Psoas muscle (tissue), 8 donors: ENCODE measurements at places on chromosomes 3 and 15. TPM values are rescaled to one million over a fixed set of nuclear protein-coding genes. Genes with fewer than 3 reads are reported as not detected.

WWTR1 gene
- polyA plus RNA-seq: 53.5 TPM

HYAL1 gene
- 9.5 TPM for polyA plus RNA-seq

HOMER2 gene
- 36.7 TPM for polyA plus RNA-seq

TLR9 gene
- polyA plus RNA-seq: 0.04 TPM

LSM3 gene
- polyA plus RNA-seq: 17.7 TPM

NAA80 gene
- 6.8 TPM for polyA plus RNA-seq

RLBP1 gene
- 0.03 TPM for polyA plus RNA-seq

TGM5 gene
- 0.06 TPM for polyA plus RNA-seq

TRH gene
- polyA plus RNA-seq: not detected

GALNT15 gene
- polyA plus RNA-seq: 16.2 TPM

- no peak for DNase-seq
- no peaks in the 10 kb centered on the region for H3K27me3 ChIP-seq
- no peaks in the 10 kb centered on the region for H3K36me3 ChIP-seq
- no peak overlapping the region for H3K27ac ChIP-seq
Measured at GRCh38 chr15:24008476-24008875, 321.4 kb upstream of the NDN start.

DNA sequence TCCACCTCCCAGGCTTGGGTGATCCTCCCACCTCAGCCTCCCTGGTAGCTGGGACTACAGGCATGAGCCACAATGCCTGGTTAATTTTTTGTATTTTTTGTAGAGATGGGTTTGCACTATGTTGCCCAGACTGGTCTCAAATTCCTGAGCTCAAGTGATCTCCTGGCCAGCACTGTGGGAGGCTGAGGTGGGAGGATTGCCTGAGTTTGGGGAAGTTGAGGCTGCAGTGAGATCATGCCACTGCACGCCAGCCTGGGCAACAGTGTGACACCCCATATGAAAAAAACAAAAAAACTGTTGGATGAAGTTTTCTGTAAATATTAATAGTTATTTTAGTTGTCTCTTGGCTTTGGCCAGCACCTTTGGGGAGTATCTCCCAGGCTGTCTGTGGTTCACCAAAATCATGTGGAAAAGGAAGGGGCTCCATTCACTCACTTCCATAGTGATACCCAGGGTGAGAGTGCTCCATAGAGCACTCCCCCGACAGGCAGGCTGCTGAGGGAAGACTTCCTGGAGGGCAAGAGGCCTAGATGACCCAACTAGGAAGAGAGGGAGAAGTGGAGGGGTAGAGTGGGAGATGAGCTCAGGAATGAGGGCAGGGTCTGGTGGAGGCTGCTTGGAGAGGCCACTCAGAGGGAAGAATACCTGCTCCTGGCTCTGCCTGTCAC, 47.1 kb downstream of the CDC25A start:
- no peaks in the 10 kb centered on the region for H3K27me3 ChIP-seq
- no peak overlapping the region for H3K27ac ChIP-seq
- no peak overlapping the region for H3K4me3 ChIP-seq
- H3K36me3 ChIP-seq: no peaks in the 10 kb centered on the region
- H3K4me1 ChIP-seq: no peaks in the 10 kb centered on the region
- DNase-seq: no peak

DNA sequence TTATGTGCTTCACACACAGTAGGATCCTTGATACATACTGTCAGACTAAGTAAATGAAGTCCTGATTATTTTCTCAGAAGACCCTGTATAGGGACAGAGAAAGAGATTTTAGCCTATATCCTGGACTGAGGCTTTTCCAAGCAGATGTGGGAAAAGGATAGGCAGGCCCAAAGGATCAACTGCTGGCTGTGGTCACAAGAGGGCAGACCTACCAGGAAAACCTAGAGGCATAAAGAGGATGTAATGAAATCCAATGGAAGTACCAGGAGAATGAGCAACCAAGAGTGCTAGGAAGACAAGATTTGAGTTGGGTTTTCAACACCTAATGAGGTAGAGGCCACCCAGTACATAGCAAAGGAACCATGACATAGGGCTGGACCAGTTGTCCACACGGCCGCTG, 23.1 kb downstream of the DCLK3 start:
- H3K36me3 ChIP-seq: no peaks in the 10 kb centered on the region
- no peak for DNase-seq
- H3K27ac ChIP-seq: no peak overlapping the region
- H3K4me1 ChIP-seq: no peaks in the 10 kb centered on the region

- no peak for DNase-seq
- no peaks in the 10 kb centered on the region for H3K36me3 ChIP-seq
- peaks cover 6% of the 10 kb centered on the region for H3K4me1 ChIP-seq
- no peaks in the 10 kb centered on the region for H3K27me3 ChIP-seq
- H3K4me3 ChIP-seq: no peak overlapping the region
- H3K27ac ChIP-seq: no peak overlapping the region
Measured at GRCh38 chr15:55322467-55322866, 3.4 kb downstream of the PIGB start.

- no peak overlapping the region for H3K27ac ChIP-seq
- no peak overlapping the region for H3K4me3 ChIP-seq
- peaks cover 5% of the 10 kb centered on the region for H3K4me1 ChIP-seq
- H3K27me3 ChIP-seq: no peaks in the 10 kb centered on the region
Measured at GRCh38 chr15:75655931-75656330, 8.2 kb downstream of the SNX33 start.

DNA sequence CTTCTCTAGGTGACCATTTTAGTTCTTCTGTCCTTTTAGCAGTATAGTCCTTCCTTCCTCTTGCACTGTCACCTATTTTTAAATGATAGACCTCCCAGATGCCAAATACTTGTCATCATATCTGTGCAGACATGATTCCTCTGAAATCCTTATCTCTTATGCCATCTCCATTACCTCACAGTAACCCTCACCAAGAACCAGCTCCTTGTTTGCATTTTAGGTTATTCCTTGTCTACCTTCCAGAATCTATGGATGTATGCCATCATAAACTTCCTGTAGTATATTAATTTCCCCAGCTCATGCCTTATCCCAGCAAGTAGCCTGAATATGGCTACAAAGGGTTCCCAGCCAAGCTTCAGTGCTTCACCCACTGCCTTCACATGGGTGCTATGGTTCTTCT, 1347.2 kb downstream of the ROBO1 start:
- no peaks in the 10 kb centered on the region for H3K27me3 ChIP-seq
- no peak for DNase-seq
- no peak overlapping the region for H3K4me3 ChIP-seq
- no peaks in the 10 kb centered on the region for H3K36me3 ChIP-seq
- H3K27ac ChIP-seq: no peak overlapping the region

- no peaks in the 10 kb centered on the region for H3K36me3 ChIP-seq
- DNase-seq: no peak
- H3K4me3 ChIP-seq: no peak overlapping the region
Measured at GRCh38 chr3:121988146-121988545, 33.9 kb downstream of the ILDR1 start.

DNA sequence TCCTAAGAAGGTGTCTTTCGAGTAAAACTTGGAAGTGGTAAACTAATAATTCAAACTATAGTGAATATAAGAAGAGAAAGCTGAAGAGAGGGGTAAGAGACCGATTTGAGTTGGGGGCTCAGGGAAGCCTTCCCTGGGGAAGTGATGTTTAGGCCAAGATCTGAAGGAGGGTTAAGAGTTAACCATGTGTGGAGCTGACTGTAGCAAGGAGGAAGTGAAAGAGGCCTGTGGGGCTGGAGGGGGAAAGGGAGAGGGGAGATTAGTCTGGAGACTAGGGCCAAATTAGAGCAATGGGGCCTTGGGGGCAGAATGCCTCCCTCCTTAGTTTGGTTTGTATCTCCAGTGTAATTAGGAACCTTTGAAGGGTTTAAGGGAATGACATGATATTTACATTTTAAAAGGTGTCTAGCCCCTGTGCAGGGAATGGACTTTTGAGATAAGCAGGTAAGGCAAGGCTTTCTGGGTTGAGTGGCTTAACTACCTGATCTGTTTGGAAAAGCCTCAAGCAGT, 2.2 kb downstream of the ZNF592 start:
- no peaks in the 10 kb centered on the region for H3K27me3 ChIP-seq
- H3K4me3 ChIP-seq: peak overlapping the region; percentile 92
- peak overlapping the region; percentile 99 for H3K27ac ChIP-seq
- H3K4me1 ChIP-seq: peaks cover 74% of the 10 kb centered on the region
- no peaks in the 10 kb centered on the region for H3K36me3 ChIP-seq

- no peak overlapping the region for H3K4me3 ChIP-seq
- no peaks in the 10 kb centered on the region for H3K27me3 ChIP-seq
- H3K36me3 ChIP-seq: no peaks in the 10 kb centered on the region
- no peak for DNase-seq
- no peaks in the 10 kb centered on the region for H3K4me1 ChIP-seq
- H3K27ac ChIP-seq: no peak overlapping the region
Measured at GRCh38 chr15:24607636-24608035, 67.9 kb upstream of the NPAP1 start.

DNA sequence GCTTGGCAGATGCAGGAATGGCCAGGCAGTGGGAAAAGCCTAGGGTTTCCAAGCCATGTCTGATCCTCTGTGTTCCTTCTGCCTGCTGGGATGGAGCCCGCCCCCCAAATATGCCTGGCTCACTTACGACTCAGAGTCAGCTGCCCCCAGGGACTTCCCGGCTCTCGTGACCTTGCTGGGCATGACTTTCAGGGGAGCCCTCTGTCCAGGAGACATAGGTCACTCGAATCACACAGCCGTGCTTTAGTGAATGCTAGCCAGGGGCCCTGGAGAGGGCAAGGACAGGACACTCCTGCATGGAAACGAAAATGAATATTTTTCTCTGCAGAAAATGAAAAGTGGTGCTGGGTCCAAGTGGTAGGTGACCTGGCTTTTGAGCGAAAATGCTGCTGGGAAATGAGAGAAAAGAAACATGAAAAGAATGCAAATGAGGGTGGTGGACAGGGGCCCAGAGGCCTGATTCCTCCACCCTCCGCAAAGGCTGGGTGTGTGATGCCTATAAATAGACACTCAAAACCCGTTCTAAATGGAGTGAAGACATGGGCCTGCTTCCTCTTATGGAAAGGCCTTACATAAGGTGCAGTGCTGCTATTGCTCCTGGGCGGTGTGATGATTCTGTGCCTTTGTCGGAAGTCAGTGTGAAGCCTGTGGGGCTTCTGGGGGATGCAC, 107.4 kb downstream of the APBA2 start:
- no peak overlapping the region for H3K4me3 ChIP-seq
- H3K4me1 ChIP-seq: no peaks in the 10 kb centered on the region

DNA sequence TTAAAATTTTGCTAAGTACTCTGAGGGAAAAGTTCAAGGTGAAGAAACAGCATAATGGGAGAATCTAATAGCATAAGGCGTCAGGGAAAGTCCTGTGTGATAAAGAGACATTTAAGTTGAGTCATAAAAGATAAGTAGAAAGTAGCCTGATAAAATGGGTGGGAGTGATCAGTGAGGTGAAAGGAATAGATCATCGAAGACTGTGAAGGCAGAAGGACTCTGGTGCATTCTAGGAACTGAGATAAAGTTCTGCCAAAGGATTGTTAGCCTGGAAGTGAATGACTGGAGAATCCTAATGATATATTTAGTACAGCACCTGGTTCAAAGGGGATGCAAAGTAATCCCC, 149.9 kb downstream of the CFAP20DC start:
- no peak overlapping the region for H3K4me3 ChIP-seq
- H3K36me3 ChIP-seq: no peaks in the 10 kb centered on the region
- H3K27ac ChIP-seq: no peak overlapping the region
- H3K4me1 ChIP-seq: no peaks in the 10 kb centered on the region

GRCh38 chr15:94701281-94701985, 470.1 kb downstream of the MCTP2 start:
- DNase-seq: no peak
- no peaks in the 10 kb centered on the region for H3K27me3 ChIP-seq
- H3K36me3 ChIP-seq: no peaks in the 10 kb centered on the region
- no peak overlapping the region for H3K27ac ChIP-seq

DNA sequence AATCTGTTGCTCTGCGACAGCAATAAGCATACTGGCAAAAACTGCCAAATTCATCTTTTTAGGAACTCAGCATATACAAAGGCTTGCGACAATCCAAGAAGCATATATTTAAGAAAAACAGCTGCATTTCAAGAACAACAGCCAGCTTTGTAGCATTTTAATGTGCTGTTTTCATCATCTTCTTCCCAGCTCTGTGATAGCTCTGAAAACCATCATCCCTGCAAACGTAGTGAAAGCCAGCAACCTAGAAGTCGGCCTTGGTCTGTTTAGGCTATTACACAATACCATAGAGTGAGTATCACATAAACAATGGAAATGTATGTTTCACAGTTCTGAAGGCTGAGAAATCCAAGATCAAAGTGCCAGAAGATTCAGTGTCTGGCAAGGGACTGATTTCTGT, 187.5 kb downstream of the NAALADL2 start:
- no peak overlapping the region for H3K27ac ChIP-seq
- H3K27me3 ChIP-seq: no peaks in the 10 kb centered on the region
- H3K4me3 ChIP-seq: no peak overlapping the region
- no peak for DNase-seq
- no peaks in the 10 kb centered on the region for H3K4me1 ChIP-seq

DNA sequence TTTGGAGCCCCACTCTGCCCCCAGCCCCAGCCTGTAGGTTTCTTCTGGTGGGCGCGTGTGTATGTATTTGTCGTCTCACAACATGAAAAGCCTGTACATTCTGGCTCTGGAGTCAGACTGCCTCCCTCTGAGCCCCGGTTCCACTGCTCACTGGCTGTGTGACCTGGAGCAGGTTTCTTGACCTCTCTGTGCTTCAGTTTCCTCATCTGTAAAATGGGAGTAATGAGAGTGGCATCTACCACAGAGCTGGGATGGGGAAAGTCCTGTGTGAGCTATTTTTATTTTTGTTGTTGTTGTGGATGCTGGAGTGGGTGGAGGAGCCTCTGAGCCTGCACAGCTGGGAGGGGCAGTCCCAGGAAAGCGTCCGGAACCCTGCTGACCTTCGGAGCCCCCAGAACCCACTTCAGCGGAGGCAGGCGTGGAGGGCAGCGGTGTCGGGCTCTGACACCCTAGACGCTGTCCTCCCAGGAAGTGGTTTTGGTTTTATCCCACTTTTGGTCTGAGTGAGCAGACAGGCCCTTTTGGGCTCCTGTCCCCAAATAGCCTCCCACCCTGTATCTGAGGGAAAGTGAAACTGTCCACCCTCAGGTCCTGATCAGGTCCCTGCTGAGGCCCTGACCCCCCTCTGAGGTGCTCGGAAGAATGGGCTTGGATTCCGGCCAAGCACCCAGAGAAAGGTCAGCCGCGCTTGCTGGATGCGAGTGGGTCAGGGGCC, 103.5 kb downstream of the CHSY1 start:
- no peaks in the 10 kb centered on the region for H3K27me3 ChIP-seq
- no peaks in the 10 kb centered on the region for H3K36me3 ChIP-seq
- DNase-seq: no peak

- DNase-seq: no peak
- H3K4me3 ChIP-seq: no peak overlapping the region
- H3K27ac ChIP-seq: no peak overlapping the region
- no peaks in the 10 kb centered on the region for H3K36me3 ChIP-seq
- no peaks in the 10 kb centered on the region for H3K27me3 ChIP-seq
- H3K4me1 ChIP-seq: no peaks in the 10 kb centered on the region
Measured at GRCh38 chr3:165081183-165081582, 2.9 kb upstream of the SI start.
